Fibroblast of skin of right quadriceps (primary cell): ENCODE measurements at places on chromosomes 5 and 9.

DNA sequence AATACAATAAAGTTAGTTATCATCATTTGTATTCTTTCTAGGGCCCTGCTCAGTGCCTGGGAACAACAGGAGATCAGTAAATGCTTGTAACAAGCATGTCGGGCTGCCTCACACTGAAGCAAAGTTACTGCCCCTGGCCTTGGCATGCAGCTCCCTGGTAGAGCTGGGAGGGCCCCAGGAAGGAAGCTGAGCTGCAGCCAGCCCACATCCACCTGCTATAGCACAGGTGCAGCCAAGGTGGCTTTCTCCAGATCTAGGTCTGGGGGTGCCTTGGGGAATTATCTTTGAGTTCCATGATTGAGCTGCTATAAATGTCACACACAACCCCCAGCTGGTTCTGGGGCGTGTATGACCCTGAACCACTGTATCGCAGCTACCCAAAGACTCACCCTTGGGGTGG is 293.4 kb upstream of the MSX2 start:
- DNase-seq, result no peak

DNA sequence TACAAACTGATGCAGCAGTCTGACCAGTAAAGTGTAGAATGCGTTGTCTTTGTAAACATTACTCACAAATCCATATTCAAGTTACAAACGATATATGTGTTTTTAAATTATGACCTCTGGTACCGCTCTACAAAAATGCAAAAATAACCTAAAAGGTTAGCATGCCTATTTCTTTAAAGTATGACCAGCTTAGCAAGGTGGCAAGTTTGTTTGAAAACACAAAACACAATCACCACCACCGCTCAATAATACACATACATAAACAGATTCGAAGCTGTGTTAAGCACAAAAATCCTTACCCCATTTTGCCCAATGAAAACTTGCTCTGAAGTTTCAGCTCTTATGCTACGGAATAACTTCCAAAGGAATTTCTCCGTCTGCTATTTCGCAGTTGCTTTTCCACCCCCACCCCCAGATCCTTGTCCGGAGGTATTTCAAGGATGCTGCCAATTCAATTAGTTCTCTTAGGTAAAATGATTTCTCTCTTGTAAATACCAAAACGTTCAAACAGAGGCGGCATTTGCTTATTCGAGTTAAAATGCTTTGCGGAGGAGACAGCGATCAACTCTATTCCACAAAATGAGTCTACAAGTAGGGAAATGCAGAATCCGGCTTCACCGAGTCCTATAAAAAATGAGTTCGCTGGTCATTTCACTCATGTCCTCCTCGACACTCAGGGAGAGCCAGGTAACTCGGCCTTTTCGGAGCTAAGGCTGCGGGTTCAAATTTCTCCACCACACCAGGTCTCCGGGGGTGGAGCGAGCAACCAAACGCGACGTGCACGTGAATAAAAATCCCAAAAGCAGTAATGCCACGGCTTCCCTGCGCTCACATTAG is 1.2 kb downstream of the HOMER1 start:
- DNase-seq, result peak; percentile 18

- no peak for DNase-seq
Measured at GRCh38 chr5:121006217-121006616, 542.1 kb downstream of the PRR16 start.

GRCh38 chr5:137366526-137366925 is 132.6 kb downstream of the SPOCK1 start:
- DNase-seq, result peak; percentile 27

GRCh38 chr5:98517560-98518366 is 255.7 kb upstream of the RGMB start:
- DNase-seq, result no peak

GRCh38 chr5:82815871-82816270 is 261.3 kb downstream of the TMEM167A start:
- DNase-seq, result no peak

- DNase-seq, result no peak
Measured at GRCh38 chr5:150064681-150065220, 21.6 kb downstream of the CSF1R start.

- peak; percentile 73 for DNase-seq
Measured at GRCh38 chr5:128537221-128537999, 635 bp downstream of the FBN2 start.

DNA sequence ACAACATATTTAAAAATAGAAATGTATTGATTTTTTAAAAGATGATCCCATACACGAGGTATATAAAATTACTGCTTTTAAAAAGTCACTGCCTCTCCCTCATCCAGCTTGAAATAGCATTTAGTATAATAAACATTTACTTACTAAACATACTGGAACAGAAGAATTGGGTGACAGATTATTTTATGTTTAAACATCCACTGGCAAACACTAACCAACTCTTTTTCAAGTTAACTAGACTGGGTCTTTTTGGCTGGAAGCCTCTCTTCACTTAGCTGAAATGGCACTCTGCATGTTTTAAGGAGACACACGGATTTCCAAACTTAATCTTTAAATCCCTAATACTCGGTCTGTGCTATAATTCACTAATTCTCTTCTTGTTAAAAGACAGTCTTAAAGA is 19.0 kb downstream of the CTXN3 start:
- DNase-seq, result no peak

- DNase-seq, result peak; percentile 82
Measured at GRCh38 chr9:21919377-21920362, 74.5 kb downstream of the CDKN2A start.

- DNase-seq, result peak; percentile 19
Measured at GRCh38 chr9:87836951-87837705, 45.5 kb upstream of the SPATA31E1 start.

DNA sequence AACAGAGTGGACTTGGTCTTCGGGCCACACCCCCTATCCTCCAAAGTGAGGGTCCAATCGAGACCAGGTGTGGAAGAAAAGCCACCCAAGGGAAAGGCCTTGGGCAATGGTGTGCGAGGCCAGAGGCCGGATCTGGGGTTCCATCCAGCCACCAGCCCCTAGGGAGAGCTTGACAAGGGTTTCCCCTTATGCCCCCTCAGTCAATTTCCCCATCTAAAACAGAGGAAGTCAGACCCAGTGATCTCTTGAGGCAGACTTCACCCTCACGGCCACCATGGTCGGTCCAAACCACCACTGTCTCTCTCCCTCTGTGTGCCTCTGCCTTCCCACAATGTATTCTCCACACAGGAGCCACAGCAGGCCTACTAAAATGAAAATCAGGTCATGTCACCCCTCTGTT is 82.9 kb downstream of the C5orf15 start:
- no peak for DNase-seq

DNA sequence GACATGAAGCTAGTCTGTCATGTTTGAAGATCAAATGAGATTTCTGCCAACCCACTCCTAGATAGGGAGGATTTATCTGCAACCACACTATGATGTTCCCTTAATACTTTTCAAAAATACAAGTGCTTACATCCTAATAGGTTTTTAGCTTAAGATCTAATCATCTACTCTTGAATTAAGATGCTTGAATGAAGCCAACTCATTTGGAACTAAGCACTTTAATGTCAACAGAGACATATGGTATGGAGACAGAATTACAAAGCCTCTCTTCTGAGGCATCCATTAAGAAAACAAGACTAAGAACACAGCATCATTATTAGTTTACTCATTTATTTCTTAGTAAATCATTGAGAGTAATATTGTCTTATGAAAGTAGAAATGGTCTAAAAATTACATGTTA is 139.3 kb upstream of the NFIB start:
- no peak for DNase-seq

GRCh38 chr5:112636751-112637150 is 100.9 kb upstream of the APC start:
- DNase-seq, result no peak

DNA sequence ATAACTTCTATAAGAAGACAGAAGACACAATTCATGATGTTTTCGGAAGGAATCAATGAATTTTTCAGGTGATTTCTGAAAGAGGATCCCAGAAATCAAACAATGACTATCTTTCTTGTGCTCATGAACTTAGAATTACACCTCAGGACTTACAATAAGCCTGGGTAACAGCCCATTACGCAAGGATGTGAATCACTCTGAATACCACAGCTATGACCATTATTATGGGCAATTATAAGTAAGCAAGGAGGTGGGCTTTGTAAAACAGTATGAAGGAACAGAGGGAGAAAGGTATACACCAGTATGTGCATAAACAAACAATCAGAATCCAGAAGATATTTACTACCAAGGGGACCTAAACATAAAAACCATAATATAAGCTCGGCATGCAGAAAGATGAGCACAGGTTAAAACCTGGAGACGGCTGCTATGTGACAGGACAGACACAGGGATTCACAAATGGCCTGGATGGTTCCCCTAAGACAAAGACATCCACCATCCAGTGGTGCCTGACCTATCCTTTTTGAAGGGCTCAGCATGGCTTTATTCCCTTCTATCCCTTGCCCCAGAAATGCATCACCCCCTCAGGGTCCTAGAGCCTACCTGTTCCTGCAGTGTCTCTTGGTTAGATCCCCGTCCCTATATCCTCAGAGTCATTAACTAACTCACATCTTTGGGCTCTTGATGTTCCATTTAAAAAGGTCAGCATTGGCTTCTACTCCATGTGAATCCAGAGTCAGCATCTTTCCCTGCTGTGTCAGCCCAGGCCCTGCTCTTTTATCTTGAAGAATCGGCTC is 21.8 kb upstream of the PPP2CA start:
- DNase-seq, result peak; percentile 86

GRCh38 chr9:103661663-103662062 is 432.4 kb upstream of the SMC2 start:
- no peak for DNase-seq

DNA sequence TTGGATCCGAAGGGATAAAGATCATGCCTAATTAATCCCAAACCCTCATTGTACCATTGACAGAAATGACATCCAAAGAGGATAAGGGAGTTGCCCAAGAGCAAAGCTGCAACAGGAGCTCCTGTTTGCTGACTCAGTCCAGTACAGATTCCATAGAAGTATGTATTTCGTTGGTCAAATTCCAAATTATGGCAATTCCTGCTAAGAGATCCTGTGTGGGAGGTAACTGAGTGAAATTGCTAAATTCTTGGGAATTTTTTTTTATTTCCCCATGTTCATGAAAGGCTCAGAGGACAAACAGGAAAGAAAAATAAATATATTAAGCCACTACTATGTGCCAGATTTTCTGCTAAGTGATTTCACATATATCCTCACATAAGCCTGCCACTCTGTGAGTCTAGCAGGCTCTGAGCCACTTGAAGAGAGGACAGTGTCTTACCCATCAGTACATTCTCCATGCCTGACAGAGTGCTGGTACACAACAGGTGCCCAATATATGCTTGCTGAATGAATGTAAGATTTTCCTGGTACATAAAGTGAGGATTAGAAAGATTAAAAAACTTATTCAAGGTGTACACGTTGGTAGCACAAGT is 132.7 kb downstream of the GLIS3 start:
- DNase-seq, result peak; percentile 90

DNA sequence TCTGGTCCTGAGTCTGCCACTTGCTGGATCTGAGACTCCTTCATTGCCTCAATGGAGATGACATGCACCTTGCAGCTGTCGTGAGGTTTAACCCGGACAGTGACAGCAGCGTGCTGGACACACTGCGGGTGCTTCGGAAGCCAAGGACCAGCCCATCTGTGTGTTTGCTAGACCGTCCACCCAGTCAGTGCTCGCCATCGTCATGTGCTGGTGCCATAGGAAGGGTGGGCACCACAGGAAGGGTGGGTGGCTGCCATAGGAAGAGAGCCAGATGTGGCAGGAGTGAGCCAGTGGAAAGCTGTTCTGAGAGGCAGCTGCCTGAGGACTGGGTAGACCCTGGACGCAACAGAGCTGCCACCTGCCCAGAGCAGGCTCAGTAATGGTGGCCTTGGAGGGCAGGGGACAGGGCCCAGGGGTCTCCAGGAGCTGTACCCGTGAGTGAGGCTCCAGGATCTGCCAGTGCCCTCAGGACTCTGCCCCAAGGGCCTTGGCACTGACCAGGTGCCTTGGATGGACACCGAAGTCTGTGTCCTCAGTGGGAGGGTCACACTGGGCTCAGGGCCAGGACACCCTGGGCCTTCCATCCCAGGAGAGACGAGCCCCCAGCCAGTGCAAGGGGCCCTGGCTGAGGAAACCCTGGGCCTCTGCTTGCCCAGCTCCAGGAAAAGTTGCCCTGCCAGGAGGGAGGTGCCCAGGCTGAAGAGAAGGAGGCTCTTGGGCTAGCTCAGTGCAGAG is 21.8 kb downstream of the FLT4 start:
- DNase-seq, result no peak

- no peak for DNase-seq
Measured at GRCh38 chr9:18477719-18478118, 3.8 kb downstream of the ADAMTSL1 start.

DNA sequence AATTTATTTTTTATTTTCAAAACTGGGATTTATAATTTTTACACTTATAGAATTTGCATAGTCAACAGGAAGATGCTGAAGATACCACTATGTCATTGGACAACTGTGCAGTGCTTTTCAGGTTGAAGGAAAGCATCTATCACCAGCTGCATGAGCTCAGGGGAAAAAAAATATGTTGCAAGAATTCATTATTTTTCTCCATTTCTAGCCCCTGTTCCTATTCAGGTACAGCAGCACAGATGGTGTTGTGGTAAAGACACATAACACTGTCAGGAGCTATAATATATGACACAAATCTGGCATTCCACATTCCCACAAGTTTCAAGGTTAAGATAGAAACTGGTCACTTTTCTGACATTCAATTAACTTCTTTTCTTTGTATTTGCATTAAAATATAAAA is 1088.6 kb downstream of the MAT2B start:
- no peak for DNase-seq

- no peak for DNase-seq
Measured at GRCh38 chr5:109083937-109084336, 325.8 kb downstream of the PJA2 start.

- peak; percentile 18 for DNase-seq
Measured at GRCh38 chr9:91903126-91903911, 46.7 kb downstream of the ROR2 start.

DNA sequence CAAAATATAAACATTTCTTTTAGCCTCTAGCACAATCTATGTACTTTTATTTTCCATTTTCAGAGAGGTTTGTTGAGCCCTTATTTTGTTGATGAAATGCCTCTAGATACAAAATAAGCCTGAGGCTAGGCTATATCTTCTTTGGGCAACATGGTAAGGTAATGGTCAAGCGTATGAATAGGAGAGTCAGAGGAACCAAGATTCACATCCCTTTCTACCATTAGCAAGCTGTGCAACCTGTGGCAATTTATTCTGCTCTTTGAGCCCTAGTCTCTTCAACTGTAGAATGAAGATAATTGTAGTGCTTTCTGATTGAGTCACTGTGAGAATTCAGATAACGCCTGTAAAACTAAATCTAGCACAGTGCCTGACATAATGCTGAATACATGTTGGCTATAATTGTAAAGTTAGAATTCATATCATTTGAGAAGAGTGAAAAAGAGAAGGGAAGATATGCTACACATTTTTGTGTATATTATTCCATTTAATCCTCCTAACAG is 412.5 kb downstream of the CCDC171 start:
- no peak for DNase-seq

DNA sequence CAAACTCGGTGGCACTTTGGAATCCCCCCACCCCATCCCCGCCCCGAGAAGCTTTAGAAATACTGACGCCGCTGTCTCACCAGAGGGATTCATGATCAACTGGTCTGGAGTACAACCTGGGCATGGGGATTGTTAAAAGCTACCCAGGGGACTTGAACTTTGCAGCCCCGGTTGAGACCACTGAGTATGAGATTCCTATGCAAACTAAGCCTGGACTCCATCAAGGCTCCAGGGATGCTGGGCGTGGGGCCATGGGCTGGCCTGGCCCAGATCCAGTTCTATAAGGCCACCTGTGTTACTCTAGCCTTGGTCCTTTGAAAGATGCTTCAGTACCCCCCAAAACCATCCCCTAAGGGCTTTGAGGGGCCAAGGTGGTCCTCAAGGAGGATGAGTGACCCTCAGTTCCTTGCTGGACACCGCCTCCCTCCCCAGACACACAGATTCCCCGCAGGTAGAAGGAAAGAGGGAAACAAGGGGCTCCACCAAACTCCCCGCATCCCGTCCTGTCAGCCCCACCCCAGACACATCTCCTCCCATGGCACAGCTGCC is 68.5 kb downstream of the MRPL36 start:
- no peak for DNase-seq
